Activated effector memory CD4-positive, alpha-beta T cell treated with Interleukin-2 at 50 U/mL for 16 hours (primary cell): ENCODE measurements at places on chromosomes 1 and 21.

- no peak for DNase-seq
These were observed 29.7 kb downstream of the SERTAD4 start for GRCh38 chr1:210262167-210262896.

- no peak for DNase-seq
These were observed 7.4 kb upstream of the RGS13 start for GRCh38 chr1:192628396-192629057.

GRCh38 chr1:61138921-61139774, 56.8 kb downstream of the NFIA start:
- DNase-seq = no peak

- DNase-seq = peak; percentile 49
These were observed 139.2 kb downstream of the CLIC6 start for GRCh38 chr21:34807881-34808568.

- DNase-seq = no peak
These were observed 28.1 kb upstream of the TXLNA start for GRCh38 chr1:32151319-32151787.

DNA sequence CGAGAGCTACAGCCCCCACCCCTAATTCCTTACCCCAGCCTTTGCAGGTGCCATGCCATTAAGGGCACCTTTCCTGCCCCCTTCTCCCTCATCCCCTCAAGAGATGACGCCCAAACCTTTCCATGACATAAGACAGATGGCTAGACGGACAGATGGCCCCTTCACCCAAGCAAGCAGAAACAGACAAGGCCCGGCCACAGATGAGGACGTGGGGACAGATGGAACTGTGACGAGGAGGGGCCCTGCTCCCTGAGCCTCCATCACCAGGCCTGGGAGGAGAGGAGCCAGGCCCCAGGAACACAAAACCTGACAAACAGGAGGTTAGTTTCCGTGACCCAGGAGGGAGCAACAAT, 24.7 kb upstream of the PEF1 start:
- no peak for DNase-seq

GRCh38 chr1:22512873-22513272, 50.4 kb upstream of the EPHA8 start:
- DNase-seq = no peak

GRCh38 chr1:150386592-150386991, 22.6 kb downstream of the RPRD2 start:
- DNase-seq = no peak

DNA sequence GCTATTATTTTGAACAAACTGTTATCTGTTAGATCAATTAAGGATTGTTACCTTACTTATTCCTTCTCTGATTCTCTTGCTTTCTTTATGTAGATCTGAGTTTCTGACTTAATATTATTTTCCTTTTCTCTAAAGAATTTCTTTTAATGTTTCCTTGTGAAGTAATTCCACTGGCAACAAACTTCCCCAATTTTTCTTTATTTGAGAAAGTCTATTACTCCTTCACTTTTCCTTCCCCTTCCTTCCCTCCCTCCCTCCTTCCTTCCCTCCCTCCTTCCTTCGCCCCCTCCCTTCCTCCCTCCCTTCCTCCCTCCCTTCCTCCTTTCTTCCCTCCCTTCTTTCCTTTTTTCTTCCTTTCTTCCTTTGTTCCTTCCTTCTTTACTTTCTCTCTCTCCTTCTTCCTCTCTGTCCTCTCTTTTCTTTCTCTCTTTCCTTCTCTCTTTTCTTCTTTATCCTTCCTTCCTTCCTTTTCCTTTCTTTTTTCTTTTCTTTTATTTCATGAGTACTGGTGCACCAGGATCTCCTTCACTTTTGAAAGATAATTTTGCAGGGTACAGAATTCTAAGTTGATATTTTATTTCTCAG, 177.5 kb downstream of the DNM3 start:
- DNase-seq = no peak
